ENCODE measurements at places on chromosomes 6 and 20.

DNA sequence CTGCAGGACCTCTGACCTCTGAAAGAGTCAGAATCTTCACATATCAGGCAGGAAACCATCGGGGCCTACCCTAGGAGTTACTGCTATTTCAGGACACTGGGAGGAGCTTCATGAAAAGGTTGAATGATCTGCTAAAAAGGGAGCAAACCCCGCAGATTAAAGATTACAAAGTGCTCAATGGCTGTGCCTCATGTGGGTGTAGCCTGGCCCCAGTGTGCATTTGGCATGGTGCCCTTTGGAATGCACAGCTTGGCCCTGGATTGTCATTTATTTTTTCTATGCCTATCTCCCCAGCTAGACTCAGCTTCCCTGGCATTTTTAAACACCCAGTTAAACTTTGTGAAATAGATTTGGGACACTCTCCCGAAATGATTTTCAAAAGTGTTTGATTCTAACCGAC lies 368.5 kb upstream of the SPTLC3 start:
- DNase-seq, result no peak

DNA sequence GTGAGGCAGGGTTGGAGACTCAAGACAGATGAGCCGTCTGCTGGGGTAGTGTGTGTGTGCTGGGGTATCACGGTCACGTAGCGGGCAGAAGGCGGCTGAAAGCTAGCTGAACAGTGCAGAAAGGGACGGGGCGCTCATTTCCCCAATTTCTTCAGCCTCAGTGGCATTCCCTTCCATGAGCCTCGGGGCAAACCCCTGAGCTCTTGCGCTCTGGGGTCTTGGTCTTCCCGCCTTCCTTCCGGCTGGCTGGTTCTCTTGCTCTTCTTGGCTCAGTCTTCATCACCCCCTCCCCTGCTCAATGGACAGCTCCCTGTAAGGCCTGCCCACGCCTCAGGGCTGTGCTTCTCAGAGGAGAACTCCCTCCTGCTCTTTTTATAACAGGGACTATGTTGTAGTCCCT lies 15.5 kb upstream of the TMEM181 start:
- no peak for DNase-seq

DNA sequence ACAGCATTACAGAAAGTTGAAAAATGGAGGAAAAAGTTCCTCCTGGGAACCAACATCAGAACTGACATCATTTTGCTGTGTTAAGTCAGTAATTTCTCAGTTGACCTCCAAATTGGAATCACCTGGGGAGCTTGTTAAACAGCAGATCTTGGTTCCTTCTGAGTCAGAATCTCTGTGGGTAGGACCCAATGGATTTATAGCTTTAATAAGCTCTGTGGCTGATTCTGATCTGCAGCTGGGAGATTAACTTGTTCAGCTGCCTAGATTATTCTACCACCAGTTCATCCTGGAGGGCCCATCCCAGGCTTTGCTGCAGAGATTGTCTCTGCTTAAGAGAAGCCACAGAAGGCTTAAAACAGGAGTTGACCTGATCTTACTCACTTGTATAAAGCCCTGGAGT lies 90.7 kb upstream of the POPDC3 start:
- DNase-seq, result no peak

DNA sequence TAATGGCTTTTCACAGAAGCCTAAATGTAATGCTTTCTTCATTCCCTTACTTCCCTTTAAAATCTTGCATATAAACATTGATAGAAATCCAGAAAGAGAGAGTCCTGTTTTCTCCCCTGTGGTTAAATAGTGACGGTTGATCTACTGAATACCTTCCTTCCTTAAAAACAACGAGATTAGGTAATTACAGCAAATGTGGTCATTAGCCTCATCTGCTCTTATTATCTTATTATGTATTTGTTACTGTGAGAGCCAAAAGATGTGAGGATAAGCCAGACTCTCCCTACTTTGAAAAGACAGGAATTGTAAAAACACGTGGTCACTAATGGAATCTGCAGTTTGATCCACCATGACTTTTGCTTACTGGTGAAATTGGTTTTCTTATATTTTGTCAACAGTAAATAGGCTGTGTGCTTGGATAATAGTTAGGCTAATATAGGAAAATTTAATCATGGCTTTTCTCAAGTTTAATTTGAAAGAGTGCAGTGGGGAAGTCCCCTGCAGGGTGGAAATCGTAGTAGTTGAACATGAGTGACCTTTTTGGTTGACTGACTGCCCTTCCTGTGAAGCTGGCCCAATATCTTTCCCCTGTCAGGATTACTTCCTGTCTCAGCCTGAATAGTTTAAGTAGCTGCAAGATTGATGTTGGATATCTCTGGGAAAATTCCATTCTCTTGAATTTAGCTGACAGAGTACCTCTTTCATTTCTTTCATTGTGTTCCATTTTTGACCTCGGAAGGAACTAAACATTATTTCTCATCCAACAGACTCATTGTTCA lies 62.8 kb downstream of the JARID2 start:
- DNase-seq, result no peak

- peak; percentile 9 for DNase-seq
Observed at GRCh38 chr20:51562332-51563173, 20.0 kb upstream of the NFATC2 start.

GRCh38 chr6:84515067-84515466 lies 249.3 kb downstream of the TBX18 start:
- no peak for DNase-seq

GRCh38 chr20:50240092-50240491 lies 49.5 kb downstream of the CEBPB start:
- DNase-seq, result no peak

DNA sequence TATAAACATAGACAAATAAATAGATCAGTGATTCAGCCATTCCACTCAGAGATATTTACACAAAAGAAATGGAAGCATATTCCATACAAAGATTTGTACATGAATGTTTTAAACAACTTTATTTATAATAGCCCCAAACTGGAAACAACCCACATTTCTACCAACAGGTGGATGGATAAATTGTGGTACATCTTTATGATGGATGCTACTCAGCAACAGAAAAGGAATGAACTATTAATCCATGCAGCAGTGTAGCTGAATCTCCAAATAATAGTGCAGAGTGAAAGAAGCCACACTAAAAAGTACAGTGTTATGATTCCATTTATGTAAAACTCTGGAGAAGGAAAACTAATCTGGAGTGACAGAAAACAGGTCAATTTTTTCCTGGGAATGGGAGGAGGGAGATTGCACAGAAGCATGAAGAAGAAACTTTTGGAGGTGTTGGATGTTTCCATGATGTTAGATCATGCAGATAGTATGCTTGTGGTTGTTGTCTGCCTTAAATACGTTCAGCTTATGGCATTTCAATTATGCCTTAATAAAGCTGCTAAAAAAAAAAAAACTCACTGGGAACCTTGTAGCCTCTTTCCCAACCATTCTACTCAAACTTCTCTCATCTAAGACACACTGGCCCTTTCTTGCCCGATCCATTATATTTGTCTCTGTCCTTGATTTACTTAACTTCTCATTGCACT lies 100.9 kb downstream of the PPP1R14C start:
- DNase-seq, result no peak

GRCh38 chr6:4301871-4302270 lies 166.5 kb upstream of the ECI2 start:
- DNase-seq, result no peak

All from T-helper 9 cell (primary cell).